ENCODE measurements at places on chromosomes 11 and 22.

- DNase-seq = no peak
Observed at GRCh38 chr11:45079075-45079444, 67.4 kb upstream of the PRDM11 start.

DNA sequence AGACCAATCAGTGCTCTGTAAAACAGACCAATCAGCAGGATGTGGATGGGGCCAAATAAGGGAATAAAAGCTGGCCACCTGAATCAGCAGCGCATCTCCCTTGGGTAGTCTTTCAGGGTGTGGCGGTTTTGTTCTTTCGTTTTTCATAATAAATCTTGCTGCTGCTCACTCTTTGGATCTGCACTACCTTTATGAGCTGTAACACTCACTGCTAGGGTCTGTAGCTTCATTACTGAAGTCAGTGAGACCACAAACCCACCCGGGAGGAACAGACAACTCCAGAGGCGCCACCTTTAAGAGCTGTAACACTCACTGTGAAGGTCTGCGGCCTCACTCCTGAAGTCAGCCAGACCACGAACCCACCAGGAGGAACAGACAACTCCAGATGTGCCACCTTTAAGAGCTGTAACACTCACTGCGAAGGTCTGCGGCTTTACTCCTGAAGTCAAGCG lies 175.5 kb upstream of the PDGFD start:
- no peak for DNase-seq

- DNase-seq = no peak
Observed at GRCh38 chr11:105767931-105768330, 158.1 kb downstream of the GRIA4 start.

DNA sequence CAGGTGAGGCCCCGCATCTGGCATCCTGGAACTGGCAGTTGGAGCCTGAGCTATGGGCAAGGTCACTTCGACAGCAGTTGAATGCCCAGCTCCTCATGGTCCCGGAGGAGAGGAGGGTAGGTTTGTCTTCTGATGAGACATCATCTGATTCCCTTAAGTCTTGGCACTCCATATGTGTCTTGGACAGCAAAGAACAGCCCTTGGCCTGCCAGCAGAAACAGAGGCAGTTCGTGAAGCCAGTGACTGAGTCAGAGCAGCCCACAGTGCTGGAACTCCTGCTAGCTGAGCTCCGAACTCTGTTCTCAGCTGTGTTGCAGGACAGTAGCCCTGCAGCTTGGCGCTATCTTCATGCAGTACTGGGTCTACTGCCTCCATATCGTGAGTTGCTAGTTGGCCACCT lies 1.0 kb downstream of the DNHD1 start:
- DNase-seq = no peak

DNA sequence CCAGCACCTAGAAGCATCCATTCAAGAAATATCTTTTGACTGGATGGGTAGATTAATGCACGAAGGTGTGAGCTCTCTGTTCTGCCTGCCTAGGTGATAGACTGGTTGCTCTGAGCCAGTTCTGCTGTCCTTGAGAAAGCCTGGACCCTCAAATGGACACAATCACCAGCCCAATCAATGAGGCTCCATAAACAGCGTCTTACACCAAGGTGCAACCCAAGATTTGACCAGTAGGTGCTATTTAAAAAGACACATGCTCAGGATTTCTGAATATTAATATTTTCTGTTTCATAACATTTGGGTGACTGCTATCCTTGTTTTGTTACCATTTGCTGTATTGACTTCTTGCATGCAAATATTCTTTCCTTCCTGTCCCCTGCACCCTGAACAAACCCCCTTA lies 39.0 kb downstream of the PAMR1 start:
- no peak for DNase-seq

DNA sequence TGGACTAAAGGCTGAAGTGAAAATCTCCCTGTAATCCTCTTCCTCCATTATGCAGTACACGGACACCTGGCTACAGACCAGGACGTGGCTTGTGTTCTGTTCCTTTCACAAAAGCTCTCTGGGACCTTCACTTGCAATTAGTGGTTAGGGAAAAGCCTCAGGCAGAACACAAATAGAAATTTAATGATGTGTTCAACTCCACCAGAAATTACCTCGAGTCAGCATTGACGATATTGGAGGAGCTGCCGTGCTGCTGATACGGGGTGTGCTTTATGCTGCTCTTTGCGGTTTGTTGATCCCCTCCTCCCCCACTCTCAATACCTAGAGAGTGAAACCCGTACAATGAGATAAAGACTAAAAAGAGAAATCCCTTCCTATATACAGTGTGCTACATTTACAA lies 48.9 kb downstream of the POLD3 start:
- DNase-seq = no peak

- DNase-seq = no peak
Observed at GRCh38 chr11:108796551-108796950, 131.7 kb downstream of the DDX10 start.

DNA sequence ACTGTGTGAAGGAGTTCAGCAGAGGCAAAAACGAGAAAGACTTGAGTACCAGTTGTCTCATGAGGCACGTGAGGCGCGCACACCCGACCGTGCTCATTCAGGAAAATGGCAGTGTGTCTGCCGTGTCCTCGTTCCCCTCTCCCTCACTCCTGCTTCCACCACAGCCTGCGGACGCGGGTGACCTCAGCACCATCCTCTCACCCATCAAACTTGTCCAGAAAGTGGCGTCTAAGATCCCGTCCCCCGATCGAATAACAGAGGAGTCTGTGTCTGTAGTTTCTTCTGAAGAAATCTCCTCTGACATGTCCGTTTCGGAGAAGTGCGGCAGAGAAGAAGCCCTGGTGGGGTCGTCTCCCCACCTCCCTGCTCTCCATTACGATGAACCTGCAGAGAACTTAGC lies 30.4 kb downstream of the ZBED4 start:
- DNase-seq = no peak

- peak; percentile 32 for DNase-seq
Observed at GRCh38 chr11:73995731-73996130, 13.1 kb upstream of the UCP2 start.

- DNase-seq = peak; percentile 86
Observed at GRCh38 chr11:45102810-45103621, 43.4 kb upstream of the PRDM11 start.

- DNase-seq = no peak
Observed at GRCh38 chr11:7901319-7901854, 29.7 kb downstream of the OR10A6 start.

DNA sequence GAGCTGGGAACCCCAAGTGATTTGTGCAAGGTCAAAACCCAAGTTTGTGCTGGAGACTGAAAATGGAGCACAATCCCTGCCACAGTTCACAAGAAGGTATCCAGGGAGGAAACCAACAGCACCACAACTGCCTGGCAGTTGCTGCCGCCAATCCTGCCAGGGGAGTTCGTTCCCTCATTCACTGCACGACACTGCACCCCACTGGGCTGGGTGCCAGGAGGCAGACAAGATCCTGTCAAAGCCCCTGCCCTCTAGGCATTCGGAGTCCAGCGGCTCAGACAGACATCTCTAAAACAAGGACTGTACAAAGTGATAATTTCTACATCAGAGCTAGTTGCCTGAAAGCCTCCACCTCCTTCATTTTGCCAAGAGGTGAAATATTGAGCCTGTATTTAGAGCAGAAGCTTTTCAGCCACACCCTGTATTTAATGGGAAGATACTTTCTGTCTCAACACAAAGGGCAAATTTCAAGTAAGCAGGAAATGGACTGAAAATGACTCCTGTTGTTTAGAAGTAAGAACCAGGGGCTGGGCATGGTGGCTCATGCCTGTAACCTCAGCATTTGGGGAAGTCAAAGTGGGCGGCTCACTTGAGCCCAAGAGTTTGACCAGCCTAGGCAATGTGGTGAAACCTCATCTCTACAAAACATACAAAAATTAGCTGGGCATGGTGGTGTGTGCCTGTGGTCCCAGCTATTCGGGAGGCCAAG lies 277.4 kb upstream of the NARS2 start:
- DNase-seq = no peak

DNA sequence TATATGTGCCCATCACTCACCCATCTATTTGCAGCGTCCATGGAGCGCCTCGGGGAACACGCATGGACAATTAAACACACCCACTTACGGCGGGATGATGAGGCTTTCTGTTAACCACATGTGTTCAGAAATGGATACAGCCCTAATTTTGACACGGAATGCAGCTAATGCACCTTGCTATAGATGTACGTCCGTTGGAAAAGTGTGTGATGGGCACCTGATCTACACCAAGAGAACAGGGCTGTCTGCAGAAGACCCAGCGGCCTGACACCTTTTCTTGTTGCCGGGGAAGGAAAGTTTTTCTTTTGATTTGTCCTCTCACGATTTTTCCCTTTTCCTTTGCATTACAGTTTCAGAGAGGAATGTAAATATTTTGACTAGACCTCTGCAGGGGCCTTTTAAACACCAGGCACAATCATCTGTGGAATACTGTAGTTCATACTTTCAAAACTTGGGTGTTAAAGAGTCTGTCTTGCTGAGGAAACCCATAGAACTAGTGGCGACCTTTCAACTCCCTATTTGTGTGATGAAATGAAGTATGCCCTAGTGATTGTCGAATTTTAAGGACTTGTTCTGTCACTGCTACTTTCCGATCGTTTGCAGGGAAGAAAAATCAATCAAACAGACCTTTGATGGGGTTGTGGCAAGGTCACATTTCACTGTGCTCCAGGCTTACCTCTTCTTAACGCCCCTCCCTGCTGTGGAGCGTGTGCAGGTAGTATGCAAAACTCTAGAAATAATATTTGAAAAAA lies 16.5 kb upstream of the PAX6 start:
- no peak for DNase-seq

DNA sequence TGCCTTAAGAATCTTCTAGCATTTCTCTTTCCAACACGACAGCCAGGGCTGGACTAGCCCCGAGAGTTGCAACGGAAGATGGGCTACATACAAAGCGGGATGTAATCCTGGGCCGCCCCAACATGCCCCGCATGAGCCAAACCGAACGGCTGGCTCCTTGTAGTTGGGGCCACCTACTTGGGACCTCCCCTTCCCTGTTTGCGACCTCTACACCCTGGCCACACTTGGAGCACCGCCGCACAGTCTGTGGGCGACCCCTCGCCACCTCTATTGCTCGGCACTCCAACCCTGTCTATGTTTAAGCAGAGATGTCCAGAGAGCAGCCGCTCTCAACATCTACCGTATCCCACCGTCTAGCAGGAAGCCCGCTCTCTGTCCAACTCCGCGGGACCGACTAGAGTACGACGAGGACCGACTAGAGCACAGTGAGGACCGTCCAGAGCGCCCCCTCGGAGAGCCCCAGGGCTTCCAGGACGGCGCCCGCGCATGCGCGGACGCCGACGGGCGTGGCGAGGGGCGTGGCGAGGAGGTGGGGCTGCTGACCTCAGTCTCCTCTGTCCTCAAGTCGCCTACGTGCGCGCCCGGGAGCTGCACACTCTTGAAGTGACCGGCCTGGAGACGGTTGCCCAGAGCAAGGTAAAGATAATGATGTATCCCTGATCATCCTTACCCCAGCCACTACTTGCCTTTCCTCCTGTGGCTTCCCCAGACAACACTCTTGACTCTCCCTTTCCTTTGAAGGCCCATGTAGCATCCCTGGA lies 32.3 kb downstream of the NEAT1 start:
- DNase-seq = peak; percentile 77

DNA sequence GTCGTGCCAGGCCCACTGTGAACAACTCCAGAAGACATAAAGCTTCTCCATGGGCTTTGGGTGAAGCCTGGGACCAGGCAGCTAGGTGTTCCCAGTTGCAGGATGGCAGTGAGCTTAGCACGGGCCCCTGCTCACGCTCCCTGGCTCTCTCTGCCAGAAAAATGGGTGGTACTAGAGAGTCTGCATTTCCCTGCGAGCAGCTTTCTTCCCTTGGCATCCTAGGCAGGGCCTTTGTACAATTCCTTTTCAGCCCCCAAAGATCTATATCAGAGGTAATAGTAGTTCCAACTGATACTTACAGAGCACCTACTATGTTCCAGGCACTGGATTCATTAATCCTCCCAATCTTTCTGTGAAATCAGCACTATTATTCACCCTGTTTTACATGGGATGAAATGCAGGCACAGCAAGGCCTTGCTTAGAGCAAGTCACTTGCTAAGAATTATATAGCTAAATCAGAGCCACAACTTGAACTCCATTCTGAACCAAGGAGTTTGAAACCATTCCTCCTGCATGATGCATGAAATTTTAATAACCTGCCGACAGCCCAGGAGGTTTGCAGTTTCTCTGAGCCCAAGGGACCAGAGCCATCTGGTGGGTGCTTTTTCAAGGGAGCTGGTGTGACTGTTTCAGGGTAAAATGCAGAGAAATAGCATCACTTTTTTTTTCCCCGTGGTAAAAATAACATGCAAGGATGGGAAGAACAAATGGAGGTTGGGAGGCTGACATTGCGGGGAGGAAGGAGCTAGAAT lies 22.7 kb downstream of the NAV2 start:
- DNase-seq = no peak

GRCh38 chr11:33959855-33960400 lies 68.1 kb upstream of the LMO2 start:
- no peak for DNase-seq

GRCh38 chr22:24751518-24751917 lies 23.0 kb downstream of the PIWIL3 start:
- DNase-seq = no peak

DNA sequence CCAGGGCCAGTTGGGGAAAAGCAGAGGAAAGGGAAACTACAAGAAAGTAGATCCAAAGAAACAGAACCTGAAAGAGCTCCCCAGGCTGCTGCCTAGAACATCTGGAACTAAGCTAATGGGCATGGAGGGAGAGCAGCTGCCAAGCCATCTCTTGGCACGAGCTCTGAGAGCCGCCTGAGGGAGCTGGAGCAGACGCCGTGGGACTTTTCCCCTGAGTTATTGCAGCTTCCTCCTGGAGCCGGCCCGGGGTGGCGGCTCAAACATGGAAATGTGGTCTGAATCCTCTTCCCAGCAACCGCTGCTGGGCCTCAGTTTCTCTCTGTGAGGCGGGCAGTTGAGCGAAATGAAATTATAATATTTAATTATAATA lies 41.8 kb downstream of the LIF start:
- DNase-seq = no peak

GRCh38 chr11:46951864-46952263 lies 15.3 kb downstream of the CSTPP1 start:
- DNase-seq = no peak

- no peak for DNase-seq
Observed at GRCh38 chr11:47460571-47461235, 11.8 kb upstream of the RAPSN start.

DNA sequence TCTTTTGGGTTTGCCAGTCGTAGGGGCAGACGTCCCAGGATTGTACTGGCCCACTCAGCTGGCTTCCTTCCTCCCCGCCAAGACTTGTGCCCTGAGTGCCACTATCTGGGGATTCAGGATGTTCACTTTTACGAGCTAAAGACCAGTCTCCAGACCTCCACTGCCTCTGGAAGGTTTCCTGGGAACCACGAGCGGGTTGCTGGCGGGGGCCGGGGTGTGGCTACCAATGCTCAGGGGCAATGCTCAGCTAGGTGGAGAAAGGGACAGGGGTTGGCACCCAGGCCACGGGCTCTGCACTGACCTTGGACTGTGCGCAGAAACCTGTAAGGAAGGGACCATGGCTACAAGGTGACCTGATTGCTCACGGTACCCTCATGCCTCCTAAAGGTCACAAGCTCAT lies 2.2 kb downstream of the NEFH start:
- no peak for DNase-seq
